ENCODE measurements at places on chromosomes 5 and 9.

GRCh38 chr9:82126256-82126655 lies 137.7 kb downstream of the SPATA31D1 start:
- DNase-seq: no peak

DNA sequence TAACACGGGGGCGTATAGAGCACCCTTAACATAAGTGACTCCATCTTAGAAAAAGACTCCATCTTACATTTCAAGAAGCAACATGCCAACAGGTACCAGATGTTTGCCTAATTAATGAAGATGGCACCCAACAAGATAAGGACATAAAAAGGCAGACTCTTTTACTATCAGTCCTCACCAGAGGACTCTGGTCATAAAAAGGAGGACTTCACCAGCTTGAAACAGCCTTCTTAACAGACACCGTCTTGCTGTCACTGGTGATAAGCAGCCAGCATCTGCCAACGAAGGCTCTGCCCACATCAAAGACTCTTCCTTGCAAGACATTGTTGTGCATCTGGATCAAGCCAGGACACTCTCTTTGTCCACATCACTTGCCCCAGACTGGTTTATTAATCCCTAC lies 80.3 kb downstream of the S1PR3 start:
- no peak for DNase-seq

GRCh38 chr5:176562189-176562588 lies 13.0 kb downstream of the CDHR2 start:
- no peak for DNase-seq

DNA sequence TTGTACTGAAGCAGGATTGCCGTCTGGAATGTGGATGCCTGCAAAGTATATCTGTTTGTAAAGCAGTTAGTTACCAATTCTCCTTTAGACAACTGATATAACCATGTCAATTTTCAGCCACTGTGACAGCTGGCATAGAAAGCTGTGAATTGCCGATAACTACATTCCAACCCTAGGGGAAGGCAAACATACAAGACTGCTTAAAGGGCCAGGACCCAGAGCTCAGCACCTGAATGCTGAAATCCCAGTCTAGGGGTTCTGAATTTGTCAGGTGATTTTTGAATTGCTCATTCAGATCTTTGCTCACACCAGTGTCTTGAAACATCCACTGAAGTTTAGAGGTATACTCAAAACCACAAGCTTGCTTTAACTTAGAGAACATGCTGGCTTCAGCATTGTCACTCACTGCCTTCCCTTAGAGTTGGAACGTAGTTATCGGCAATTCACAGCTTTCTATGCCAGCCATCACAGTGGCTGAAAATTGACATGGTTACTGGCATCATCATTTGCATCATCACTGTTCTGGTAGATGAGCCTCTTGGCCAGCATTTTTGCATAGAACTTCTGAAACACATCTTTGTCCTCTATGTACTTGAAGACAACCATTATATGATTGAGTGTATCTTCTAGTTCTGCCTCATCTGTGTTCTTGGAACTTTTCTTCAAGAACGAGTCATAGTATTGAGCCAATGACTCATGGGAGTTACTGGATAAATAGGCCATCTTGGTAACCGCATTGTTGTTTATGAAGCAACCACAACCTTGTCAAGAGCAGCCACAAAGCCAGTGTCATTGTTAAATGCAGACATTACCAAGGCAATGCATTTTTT lies 82.1 kb downstream of the CCDC192 start:
- no peak for DNase-seq

DNA sequence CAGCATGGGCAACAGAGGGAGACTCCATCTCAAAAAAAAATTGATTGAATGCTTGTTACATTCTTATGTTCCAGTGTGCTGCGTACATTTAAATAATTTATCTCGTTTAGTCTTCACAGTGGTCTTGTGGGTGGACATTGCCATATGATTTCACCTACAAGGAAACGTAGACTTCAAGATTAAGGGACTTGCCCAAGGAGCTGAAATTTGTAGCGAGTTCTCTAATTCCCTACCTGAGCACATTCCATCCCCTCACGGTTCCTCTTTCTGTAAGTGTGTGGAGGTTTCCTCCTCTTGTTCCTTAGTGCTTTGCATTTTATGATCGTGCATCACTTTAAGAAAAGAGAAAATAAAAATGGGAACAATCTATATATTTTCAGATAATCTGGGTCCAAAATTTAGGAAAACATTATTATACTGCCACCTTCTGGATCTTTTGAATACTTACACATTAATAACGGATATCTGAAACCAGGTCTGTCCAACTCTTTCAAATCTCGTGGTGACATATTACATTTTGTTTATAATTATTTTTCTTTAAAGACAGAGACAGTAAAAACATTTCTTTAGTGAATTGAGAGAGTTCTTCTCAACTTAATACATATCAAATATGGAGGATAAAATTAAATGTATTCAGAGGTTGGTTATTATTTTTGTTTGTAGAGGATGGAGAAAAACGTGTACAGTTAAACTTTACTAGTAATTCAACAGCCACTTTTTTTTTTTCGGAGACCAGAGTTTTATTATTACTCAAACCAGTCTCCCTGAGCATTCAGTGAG lies 29.9 kb upstream of the C7 start:
- DNase-seq: no peak

- DNase-seq: no peak
Observed at GRCh38 chr9:33178972-33179697, 12.0 kb upstream of the B4GALT1 start.

- DNase-seq: no peak
Observed at GRCh38 chr9:100298378-100298777, 54.4 kb downstream of the TEX10 start.

DNA sequence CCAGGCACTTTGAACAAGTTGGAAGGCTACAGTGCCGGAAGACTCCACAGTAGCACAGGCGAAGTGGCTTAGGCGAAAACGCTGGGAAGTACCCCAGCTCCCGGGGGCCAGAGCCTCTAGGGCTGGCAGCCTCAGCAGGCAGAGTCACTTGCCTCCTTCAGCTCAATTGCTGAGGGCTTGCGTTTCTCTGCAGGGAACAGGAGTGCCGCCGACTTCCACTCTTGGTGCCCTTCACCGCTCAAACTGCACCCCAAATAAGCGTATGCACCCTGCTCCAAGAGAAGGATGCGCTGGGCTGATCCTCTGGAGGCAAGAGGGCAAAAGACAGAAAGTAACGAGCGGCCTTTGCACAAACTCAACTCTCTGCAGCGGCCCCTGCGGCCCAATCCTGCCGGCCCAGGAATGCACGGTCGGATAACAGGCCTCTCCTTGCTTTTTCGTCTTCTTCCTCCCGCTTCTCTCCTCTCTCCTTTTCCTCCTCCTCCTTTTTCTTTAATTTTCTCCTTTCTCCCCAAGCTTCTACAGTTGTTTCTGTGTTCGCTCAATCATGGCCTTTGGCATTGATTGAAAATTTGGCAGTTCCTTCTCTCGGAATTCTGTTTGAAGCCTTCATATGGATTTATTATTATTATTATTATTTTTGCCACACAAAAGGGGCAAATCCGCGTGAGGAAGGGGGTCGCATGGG lies 1.1 kb upstream of the S1PR3 start:
- no peak for DNase-seq

GRCh38 chr9:77013932-77014596 lies 5.4 kb upstream of the FOXB2 start:
- no peak for DNase-seq

GRCh38 chr9:93091453-93092081 lies 4.5 kb upstream of the CARD19 start:
- no peak for DNase-seq

DNA sequence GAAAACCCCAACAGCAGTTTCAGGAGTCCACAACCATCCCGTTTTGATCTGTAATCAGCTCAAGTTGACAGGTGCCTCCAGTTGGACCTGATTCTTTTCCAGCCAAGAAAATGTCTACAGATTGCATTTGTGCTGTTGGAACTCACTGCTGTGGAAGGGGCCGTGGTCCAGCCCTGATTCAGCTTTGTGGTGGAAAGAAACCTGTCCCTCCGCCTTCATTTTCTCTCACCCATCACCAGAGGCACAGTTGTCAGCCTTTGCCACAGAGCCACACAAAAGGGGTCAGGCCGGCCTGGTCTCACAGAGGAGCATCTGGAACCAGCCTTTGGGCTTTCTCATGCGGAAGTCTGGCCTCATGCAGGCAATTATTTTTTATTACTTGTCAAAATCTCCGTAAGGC lies 483.6 kb downstream of the GADD45G start:
- no peak for DNase-seq

- DNase-seq: no peak
Observed at GRCh38 chr5:95519151-95519550, 35.6 kb downstream of the SKIC3 start.

DNA sequence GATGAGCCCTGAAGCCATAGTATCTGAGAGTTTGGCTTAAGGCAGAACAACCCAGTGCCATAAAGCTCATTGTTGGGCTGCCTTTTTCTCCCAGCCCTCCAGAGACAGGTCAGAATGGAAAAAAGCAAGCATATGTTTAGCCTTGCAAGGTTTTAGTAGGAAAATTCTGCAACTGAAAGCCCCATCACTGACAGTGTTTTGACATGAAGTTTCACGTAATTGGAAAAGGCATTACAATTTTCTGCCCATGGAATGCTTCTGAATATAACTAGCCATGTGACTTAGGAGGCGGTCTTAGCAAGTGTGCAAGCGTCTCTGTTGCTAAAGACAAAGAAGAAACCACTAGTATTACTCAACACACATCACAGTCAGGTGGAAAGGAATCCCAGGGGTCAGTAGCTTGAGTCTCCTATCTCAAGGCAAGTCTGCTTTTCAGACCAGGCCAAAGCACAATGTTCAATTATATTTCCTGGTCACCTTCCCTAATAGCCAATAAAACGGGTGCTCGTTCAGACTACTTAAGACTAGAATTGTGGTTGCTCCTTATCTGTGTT lies 117.6 kb downstream of the CARTPT start:
- DNase-seq: no peak

DNA sequence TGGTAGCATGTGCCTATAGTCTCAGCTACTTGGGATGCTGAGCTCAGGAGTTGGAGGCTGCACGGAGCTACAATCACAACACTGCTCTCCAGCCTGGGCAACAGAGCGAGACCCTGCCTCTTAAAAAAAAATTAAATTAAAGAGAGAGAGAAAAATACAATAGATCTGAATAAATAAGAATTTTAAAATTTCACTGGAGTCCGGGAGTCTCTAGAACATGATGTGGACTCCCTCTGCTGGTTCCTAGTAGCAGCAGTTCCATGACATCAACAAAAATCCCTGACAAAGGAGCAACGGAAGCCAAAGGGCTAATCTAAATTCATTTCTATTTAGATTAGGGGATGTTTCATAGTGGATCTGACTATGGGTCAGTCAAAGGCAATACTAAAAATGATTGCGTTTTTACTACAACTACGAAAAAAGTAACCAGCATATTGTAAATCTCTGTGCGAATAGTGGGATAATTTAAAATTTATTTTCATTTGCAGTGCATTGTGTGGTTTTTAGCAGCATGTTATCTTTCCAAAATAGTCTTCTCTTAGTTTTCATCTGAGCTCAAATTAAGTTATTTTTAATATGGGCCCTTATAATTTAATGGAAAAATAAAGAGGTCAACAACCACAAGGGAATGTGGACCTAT lies 6.7 kb downstream of the INIP start:
- no peak for DNase-seq

DNA sequence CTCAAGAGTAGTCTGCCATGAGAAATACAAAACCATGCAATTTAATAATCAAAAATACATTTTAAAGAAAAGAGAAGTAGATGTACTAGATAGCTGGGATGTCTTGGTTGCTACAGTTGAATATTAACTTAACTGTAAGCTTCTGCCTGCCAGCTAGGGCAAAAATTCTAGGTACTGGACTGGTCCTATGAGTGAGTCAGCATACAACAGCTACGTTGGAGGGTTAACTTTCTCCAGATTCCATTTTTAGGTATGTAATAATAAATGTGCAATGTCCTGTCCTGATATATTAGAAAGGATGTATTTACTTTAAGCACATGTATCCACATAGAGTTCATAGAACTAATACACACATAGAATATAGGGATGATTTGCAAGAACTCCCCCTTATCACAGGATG lies 230.1 kb downstream of the CAAP1 start:
- no peak for DNase-seq

DNA sequence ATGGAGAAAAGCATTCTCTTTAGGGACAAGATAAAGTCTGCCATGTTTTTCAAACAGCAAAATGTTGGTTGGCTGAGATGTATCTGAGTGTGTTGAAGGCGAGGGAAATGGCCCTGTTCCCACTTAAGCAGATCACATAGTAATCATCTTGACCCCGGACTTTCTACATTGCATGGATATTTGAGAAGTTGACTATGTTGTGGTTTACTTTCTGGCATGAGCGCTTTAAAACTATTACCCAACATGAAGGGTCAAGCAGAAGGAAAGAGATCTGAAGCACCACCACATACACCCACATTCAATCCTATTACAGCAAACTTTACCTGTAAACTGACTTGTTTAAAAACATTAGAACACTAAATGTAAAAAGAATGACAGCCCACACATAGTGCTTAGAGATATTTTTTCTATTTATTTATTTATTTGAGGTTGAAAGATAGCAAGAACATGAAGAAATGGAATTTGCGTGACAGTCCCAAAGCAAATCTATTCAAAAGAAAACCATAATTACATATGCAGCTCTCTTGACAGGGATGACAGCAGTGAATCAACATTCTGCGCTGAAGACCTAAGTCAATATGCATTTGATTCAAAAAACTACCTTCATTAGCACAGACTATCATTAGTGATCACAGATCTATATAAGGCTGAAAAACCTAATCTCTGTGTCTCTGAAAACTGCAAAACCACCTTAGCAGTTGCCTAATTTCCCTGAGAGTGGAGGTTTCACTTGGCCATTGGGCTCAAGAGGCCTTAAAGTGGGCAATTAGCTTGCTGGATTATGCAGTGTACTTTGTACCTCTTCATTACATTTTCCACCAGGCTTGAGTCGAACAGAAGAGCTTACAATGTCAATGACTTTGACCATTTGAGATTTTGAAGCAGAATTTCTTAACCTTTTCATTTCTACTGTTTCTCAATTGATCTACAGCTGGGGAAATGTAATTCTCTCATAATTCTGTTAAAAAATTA lies 195.0 kb downstream of the PDE4D start:
- no peak for DNase-seq

- no peak for DNase-seq
Observed at GRCh38 chr5:64973215-64973614, 204.5 kb downstream of the CWC27 start.

GRCh38 chr5:21646469-21646868 lies 1206.7 kb downstream of the CDH12 start:
- no peak for DNase-seq

DNA sequence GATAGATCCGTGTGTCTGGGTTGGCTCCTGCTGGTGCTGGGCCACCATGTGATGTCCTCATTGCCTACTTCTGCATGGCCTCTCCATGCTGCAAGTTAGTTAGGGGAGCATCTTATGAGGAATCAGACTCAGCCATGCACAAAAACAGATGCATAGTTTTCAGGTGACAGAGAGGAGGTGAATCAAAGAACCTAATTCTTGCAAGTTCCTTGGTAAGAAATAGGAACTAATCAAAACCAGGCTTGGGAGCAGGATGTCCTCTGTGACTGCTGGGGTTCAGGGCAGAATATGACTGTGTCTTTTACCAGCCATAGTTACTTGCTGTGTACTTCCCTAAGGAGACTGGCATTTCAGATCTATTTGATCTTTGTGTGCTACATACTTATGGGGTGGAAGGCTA lies 61.6 kb downstream of the C9orf152 start:
- DNase-seq: no peak

- no peak for DNase-seq
Observed at GRCh38 chr9:68861436-68861835, 152.5 kb downstream of the PRKACG start.

All from activated gamma-delta T cell treated with anti-CD3 and anti-CD28 coated beads, Interleukin-2, amount 50 U/mL, for 16 hours (primary cell).